Immature natural killer cell (primary cell): ENCODE measurements at places on chromosomes 16 and 17. TPM values are rescaled to one million over a fixed set of nuclear protein-coding genes. Genes with fewer than 3 reads are reported as not detected.

Gene CACNG1
- not detected for polyA plus RNA-seq

Gene JUP
- polyA plus RNA-seq = 0.61 TPM

Gene CDRT15L2
- polyA plus RNA-seq = not detected

Gene MT1E
- polyA plus RNA-seq = 1.4 TPM

Gene PABPN1L
- polyA plus RNA-seq = not detected

Gene MGAT5B
- not detected for polyA plus RNA-seq

Gene CD300E
- polyA plus RNA-seq = 0.79 TPM
